Cortex of kidney (tissue), 1 donor: ENCODE measurements at places on chromosomes 11 and 22.

GRCh38 chr11:61962213-61963015, 5.0 kb downstream of the FTH1 start:
- no peak for DNase-seq

GRCh38 chr11:1608363-1608762, at the start of gene KRTAP5-3:
TSS of gene KRTAP5-3 (minus strand) at chr11:1608463. CDS start at chr11:1608385, 78 bp downstream.
- DNase-seq: no peak

DNA sequence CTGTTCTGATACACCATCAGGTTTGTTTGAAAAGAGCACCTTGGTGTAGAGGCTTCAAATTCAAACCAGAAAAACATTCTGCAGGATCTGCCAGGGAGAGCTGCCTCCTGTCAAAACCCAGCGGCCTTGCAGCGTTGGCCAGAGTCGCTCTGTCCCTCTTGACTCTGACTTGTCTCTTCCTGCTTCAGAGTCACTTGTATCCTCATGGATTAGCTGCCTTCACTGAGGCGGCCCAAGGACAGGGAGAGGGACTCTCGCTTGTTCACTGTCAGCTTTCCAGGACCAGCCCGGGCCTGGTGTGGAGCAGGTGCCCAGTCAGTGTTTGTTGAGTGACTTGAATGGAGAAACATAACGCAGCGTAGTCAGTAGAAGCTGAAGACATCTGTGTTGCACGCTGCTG, 18.0 kb downstream of the TBC1D22A start:
- DNase-seq: no peak

DNA sequence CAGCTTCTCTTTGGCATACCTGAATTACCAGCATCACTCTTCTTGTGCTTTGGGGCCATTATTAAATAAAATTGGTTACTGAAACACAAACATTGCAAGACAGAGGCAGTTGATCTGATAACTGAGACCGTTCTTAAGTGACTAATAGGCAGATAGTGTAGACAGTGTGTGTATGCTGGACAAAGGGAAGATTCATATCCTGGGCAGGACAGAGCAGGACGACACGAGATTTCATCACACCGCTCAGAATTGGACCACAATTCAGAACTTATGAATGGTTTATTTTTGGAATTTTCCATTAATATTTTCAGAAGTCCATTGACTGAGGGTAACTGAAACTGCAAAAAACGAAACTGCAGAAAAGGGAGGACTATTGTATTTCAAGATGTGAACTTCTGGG, 68.6 kb downstream of the LDLRAD3 start:
- no peak for DNase-seq

- DNase-seq: no peak
These were observed 206.0 kb downstream of the OPCML start for GRCh38 chr11:133326332-133326731.

- no peak for DNase-seq
These were observed 27.3 kb upstream of the ASPHD2 start for GRCh38 chr22:26401726-26402125.

GRCh38 chr11:34960277-34960676, 43.9 kb downstream of the PDHX start:
- DNase-seq: no peak

GRCh38 chr11:78649361-78650215, 74.9 kb upstream of the NARS2 start:
- DNase-seq: no peak

- DNase-seq: no peak
These were observed 307.8 kb downstream of the MN1 start for GRCh38 chr22:27493796-27494195.

DNA sequence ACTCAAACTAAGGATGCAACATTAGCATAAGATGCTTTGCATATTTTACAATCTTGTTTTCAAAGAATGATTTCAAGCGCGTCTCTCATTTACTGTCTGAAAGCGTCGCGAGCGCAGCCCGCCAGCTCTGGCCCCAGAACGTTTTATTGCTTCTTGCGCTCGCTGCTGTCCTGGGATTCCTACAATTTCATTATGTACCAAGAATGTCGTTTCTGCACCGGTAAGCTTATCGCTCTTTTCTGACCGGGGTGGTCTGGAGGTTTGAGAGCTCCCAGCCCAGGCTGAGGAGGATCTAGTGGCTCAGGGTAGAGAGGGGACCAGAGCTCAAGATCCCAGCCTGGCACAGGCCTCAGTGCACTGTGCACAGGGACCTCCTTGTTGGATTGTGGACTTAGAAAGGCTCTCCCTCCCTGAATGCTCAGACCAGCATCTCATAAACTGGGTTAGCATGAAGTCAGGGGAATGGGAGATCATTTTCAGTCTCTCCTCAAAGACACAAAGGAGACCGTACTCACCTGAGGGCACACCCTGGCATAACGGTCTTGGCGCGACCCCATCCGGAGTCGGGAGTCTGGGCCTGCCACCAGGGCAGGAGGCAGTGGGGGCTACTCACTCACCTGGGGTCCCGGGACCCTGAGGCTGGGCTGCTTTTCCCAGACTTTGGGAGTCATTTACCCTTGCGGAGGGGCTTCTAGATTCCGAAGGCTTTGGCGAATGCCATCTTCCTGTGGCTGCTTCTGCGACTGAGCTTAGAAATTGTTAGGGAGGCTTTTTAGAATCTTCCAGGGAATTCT, 817.4 kb downstream of the BRD1 start:
- no peak for DNase-seq

GRCh38 chr11:46603704-46604308, 10.0 kb upstream of the AMBRA1 start:
- no peak for DNase-seq

DNA sequence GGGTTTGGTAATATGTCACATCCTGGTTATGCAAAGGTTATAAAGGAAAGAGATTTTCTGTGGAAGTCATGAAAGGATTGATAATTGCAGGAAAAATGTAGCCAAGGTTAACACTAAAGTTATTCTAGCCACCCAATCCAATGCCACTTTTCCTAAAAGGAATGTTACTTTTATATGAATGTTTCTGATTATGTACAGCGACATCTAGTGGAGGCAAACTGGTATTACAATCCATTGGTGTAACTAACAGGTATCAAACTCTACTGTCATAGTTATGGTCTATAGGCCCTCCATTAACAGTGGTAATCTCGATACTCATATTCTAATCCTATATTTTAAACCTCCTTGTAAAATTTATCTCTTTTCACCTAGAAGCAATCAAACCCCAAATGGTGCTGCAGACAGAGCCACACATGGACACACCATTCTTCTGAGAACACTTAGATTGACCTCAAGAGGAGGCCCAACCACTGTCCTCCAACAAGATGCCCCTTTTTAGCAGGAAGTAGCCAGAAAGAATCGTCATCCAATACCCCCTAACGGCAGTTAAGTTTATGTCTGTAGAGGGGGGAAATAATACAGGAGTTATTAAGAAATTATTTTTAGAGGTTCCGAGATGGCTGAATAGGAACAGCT, 74.9 kb upstream of the RAG2 start:
- DNase-seq: no peak

GRCh38 chr22:21690401-21690801, 24.6 kb downstream of the PPIL2 start:
- no peak for DNase-seq

GRCh38 chr11:79066456-79067351, 374.1 kb downstream of the TENM4 start:
- DNase-seq: no peak

DNA sequence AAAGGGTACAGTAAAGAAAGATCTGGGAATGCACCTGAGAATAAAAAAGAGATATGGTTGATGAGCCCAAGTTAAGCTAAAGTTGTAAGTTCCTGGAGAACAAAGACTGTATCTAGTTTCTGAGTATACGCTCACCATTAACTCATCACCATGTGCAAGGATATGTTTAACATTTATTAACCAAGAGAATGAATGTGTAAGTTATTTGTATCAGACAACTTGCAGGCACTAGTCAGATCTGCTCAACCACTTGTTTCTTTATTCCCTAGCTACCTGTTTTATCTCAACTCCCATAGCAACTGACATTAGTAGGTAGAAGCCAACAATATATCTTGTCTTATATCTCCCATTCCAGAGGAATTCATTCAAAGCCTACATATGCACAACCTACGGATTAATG, 74.9 kb upstream of the KCNA4 start:
- DNase-seq: no peak

DNA sequence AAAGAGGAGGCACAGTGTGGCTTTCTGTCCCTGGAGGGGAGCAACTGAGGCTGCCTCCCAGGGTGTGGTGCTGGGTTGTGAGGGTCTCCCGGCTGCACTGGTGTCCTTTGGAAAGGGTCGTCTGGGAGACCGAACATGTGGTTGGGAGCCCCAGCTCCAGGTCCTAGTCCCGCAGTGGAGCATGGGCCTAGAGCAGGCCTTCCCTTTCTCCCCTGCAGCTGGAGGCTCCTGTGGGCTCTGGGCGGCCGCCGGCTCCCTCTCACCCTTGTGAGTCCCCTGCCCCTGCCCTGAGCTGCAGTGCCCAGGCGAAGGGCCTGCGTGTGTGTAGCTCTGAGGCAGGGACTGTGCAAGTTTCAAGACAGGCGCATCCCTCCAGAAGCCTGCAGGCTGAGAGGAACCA, 1492.7 kb downstream of the BRD1 start:
- no peak for DNase-seq

- no peak for DNase-seq
These were observed 50.7 kb downstream of the RRAS2 start for GRCh38 chr11:14308114-14308896.

- DNase-seq: no peak
These were observed 8.2 kb downstream of the UPB1 start for GRCh38 chr22:24503137-24503842.

GRCh38 chr11:1812801-1813200, 22.0 kb upstream of the SYT8 start:
- DNase-seq: no peak

- DNase-seq: no peak
These were observed 78.4 kb downstream of the MYO7A start for GRCh38 chr11:77206264-77207018.

- no peak for DNase-seq
These were observed 38.2 kb downstream of the CCDC83 start for GRCh38 chr11:85893395-85893794.

DNA sequence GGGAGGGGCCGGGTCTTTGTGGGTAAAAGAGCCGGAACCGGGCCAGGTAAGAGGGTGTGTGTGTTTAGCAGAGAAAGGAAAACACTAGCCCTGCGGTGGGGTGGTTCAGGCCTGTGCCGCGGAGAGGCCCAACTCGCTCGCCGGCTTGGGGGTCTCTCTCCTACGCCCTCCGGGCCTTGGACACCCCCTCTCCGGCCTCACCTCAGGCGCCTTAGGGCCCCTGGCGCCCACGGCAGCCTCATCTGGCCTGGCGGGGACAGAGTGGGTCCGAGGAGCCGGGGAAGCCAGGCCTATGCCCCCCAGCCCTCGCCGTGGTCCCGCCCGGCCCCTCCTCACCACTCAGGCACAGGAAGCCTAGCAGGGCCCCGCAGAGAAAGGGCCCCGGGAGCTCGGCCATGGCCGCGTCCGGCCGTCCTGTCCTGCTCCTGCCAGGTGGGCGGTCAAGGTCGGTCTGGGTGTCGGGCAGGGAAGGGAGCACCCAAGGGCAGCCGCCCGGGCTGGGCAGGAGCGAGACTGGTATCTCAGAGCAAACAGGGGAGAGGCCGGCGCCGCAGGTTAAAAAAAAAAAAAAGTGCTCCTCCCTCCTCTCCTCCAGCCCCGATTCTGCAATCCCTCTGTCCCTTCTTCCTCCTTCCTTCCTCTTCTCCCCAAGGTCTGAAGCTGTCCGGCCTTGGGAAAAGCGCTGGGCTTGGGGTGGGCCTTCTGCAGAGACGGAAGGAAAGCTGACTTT, at the start of gene VSIG2:
Gene VSIG2 (minus strand): TSS at position 515 of the 730 bp plus-strand sequence. CDS start 118 bp downstream, at position 397.
- no peak for DNase-seq

GRCh38 chr11:102935514-102935913, 20.0 kb downstream of the MMP13 start:
- DNase-seq: no peak

GRCh38 chr11:44823006-44823405, 96.2 kb downstream of the TSPAN18 start:
- DNase-seq: no peak

- no peak for DNase-seq
These were observed 44.6 kb downstream of the IGF2 start for GRCh38 chr11:2094354-2095197.

DNA sequence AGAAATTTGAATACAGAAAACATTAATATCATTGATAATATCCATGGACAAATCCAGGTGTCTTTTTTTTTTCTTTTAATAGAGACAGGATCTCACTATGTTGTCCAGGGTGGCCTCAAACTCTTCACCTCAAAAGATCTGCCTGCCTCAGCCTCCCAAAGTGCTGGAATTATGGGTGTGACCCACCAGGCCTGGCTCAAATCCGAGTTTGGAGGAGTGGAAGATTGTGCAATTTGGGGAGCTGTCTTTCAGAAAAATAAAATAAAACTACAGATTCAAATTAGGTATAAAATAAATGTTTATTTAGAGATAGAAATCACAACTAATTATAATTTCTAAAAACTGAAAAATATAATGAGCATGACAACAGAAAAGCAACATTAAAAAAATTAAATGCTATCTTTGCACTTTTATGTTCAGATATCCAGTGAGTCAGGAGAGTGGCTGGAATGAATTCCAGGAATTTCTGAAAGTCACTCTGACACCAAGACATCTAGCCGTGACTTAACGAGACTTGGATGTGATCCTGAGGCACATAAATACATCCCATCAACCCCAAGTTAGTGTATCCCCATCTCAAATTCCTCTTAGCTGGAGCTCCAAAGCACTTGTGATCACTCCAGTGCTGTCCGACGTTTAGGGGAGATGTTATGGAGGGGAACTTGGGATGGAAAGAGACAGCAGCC, 128.6 kb upstream of the THY1 start:
- no peak for DNase-seq

GRCh38 chr11:8686325-8686724, 3.7 kb downstream of the RPL27A start:
- no peak for DNase-seq

GRCh38 chr22:34334893-34335292, 414.6 kb upstream of the LARGE1 start:
- no peak for DNase-seq

DNA sequence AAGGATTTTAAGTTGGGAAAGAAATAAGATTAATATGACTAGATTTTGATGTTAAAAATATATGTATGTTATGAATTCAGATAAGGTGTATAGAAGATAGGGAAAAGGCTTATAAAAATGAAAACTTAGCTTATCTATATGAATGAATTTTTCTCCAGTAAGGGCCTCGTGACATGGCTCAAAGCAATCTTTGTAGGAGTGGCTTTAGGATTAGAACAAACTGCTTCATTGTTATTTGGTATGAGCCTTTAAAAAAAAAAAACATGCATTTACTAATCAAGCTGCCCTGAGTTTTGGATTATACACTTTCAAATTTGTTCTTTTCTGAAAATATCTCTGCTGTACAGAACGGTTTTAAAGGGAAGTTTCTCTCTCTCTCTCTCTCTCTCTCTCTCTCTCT, 905.9 kb downstream of the OPCML start:
- DNase-seq: no peak
